ENCODE measurements at places on chromosomes 2 and 18. TPM values are rescaled to one million over a fixed set of nuclear protein-coding genes. Genes with fewer than 3 reads are reported as not detected.
A peak's percentile ranks its signal among the peaks of the same experiment; 100 is the strongest.

Gene PLGLB2
- total RNA-seq, result 0.60 TPM

GRCh38 chr18:46080156-46080555 lies 8.1 kb upstream of the PSTPIP2 start:
- no peak for DNase-seq

DNA sequence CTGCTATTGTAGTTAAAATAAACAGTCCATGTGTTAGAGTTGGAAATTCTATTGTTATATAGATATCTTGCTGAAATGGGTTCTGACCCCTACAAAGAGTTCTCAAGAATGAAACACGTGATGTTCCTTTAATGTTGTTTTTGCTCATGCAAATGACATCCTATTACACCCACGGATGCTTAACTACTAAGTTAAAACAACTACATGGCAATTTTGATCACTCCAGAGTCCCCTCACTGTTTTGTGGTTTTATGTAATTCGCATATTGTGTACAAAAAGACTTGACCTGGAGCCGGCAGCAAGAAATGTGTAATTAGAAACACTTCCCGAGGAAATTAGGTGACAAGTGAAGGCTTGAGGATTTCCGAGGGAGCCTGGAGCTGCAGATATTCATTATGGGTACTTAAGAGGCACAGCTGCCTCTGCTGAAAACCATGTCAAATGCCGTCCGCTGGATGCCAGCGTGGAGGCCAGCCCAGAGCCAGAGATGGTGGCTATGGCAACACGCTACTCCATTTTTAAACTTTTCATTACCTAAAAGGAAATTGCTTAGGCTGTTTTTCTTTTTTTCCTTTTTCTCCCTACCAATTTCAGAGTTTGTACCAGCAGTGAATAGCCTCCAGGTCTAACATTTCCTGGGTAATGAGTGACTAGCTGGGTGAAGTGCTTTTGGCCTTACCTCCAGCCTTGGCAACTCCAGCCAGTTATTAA lies 21.0 kb upstream of the CABLES1 start:
- DNase-seq, result no peak

- DNase-seq, result no peak
Measured at GRCh38 chr2:121483021-121483420, 47.7 kb upstream of the RNU4ATAC start.

GRCh38 chr2:176959614-176960013 lies 253.0 kb upstream of the HNRNPA3 start:
- no peak for DNase-seq

- DNase-seq, result no peak
Measured at GRCh38 chr18:70523792-70524182, 234.9 kb downstream of the SOCS6 start.

DNA sequence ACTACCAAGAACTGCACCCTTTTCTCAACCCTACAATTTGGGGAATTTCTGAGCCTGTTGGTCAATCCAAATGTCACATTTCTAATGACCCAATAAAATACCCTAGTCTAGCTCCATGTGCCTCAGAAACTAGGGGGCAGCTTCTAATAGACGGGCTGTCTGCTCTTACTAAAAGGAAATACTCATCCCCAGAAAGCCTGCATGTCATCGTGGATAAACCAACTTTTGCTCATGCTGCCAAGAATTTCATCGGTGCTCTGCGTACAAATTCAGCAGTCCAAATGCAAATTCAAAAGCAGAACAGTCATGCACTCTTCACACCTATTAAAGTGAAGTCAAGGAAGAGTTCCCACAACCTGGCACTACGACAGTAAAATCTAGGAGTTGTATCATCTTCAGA lies 377.3 kb downstream of the LNPK start:
- DNase-seq, result no peak

Gene CFAP53
- total RNA-seq, result 0.36 TPM

Gene ADD2
- not detected for total RNA-seq

Gene CNGA3
- total RNA-seq, result not detected

DNA sequence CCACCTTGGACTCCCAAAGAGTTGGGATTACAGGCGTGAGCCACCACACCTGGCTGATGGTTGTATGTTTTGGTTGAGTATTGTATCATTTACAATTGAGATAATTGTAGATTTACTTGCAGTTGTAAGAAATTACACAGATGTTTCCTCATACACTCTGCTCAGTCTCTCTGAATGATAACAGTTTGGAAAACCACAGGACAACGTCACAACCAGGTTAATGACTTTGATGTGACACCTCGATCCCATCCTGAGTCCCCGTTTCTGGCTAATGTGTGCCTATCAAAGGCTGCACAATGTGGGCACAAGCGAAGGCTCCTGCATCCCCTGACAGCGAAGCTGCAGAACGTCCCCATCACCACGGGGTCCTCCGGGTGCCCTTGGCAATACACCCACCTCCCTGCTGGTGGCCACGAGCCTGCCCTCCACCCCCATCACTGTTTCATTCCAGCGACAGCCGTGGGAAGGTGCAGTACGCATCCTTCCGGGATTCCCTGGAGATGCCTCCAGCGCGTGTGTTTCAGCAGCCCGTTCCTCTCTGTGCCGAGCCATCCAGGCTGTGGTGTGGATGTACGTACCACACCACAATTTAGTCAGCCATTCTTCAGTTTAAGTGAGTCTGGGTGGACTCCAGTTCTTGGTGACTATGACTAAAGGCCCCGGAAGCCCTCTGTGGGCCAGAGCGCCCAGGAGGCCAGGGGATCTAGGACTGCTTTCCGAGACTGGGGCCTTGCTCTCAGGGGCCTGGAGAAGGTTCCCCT lies 4.3 kb upstream of the PDCD1 start:
- DNase-seq, result no peak

DNA sequence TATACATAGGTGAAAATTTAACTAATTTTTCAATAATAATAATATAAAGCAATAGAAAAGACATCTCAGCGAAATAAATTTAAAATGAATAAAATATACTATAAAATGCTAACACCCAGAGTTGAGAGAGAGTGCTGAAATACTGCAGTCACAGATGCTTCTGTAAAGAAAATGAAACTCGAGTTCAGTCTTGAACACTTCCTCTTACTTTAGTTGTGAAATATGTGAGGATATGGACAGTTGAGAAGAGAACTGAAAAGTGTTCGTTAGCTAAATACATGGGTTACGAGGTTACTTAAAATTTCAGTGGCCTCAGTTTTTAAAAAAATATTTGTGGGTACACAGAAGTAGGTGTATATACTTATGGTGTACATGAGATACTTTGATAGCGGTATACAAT lies 106.8 kb downstream of the DNAH7 start:
- DNase-seq, result no peak

DNA sequence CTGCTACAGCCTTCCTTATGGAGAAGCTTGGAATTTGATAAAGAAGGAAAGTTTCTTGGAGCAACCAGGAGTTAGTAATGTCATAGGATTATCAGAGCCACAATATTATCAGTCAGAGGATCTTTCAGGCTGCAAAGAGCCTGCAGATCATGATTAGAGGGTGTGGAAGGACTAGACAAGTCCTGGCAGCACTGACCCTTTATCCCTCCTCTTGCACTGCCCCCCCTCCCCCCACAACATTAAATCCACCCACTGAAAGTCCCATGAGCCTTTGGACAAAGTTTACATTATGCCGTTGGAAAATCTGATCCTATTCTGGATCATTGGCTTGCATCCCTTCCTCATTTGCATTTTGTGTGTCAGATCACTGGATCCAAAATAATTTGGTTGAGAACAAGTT lies 18.7 kb upstream of the IMPA2 start:
- no peak for DNase-seq

DNA sequence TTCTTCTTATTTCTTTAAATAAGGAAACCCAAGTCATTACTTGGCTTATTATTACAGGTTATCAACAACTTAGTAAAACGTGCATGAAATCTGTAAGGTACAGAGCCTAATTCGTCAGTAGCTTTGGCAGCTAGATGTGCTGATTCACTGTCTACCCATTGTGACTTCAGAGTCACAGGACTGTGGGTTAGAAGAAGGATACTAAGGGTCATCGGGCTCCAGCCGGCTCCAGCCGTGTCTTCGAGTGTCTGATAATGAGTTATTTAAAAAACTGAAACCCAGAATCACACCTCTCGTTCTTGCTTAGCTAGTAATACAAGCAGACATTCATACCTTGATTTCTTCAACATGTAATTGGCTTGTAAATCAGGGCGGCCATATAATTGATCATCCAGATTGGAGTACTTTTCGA lies 170.5 kb downstream of the FMNL2 start:
- peak; percentile 79 for DNase-seq

Gene ATP6V1B1
- total RNA-seq, result 0.68 TPM

DNA sequence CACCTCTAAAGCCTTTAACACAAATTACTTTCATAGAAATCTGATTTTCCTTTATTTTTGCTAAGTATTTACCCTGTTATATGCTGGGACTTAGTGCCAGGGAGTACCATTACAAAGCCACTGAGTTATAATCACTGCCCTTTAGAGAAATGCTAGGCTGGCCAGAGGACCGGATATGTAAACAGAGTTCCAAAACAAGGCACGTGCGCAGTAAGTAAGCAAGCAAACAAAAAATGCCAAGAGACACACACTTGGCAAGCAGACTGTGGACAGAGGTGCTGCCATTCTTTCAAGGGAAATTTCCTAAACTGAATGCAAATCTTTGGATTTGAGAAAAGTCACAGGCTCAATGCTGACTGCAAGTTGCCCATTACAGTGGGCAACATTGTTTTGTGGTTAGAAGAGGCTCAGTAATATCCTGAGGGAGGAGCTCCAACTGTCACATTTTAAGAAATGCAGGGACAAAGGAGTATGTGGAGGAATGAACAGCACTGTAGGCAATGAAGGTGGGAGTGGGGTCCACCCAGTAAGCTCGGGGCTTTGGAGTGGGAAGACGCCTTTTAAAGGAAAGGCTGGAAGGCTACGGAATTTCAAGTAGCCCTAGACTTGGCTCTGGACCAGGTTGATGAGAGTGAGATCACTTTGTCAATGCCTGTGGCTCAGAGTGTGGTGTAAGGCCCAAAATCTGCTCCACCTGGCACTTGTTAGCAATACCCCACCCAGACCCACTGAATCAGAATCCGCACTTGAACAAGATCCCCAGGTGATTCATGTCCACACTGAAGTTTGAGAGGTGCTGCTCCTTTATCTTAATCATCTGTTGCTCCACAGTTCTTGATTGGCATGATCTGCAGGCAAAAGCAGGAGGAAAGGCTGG lies 2.1 kb upstream of the PARD6G start:
- no peak for DNase-seq

DNA sequence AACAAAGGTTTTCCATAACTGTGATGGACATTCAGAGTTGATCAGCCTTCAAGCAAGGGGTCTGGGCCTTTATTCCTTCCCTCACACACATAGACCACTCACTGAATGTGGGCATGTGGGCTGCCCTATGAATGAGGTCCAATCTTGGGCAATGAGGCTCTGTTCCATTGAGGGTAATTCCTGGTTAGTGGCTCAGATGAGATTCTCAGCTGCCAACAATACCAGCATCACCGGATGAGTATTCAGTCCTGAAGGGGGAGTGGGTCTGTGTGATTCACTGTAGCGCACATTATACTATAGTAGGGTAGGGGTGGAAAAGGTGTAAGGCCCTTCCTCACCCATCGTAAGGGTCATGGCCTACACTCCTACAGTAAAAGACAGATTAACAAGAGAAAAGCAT lies 9.9 kb upstream of the PARD3B start:
- no peak for DNase-seq

- no peak for DNase-seq
Measured at GRCh38 chr18:59898609-59899297, 1.0 kb upstream of the PMAIP1 start.

DNA sequence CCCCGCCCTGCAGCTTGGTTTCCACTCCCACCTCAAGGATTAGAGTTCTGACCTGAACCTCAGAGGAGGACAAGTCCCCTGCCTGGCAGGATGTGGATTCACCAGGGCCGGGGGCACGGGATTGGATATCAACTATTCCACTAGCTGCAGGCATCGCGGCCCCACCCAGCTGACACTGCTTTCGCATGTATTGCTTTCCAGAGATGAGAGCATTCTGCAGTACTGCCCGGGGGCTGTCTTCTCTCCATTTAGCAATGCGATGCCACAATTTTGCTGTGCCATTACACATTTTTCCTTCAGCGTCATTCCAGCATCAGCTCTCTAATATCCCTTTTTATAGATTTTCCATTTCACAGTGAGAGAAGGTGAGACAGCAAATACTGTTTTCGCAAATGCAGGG lies 42.0 kb downstream of the CTIF start:
- no peak for DNase-seq

Gene UPP2
- not detected for total RNA-seq

GRCh38 chr2:242040681-242041080 lies 171.2 kb downstream of the RTP5 start:
- no peak for DNase-seq

Gene EIF4E2
- 150 TPM for total RNA-seq

DNA sequence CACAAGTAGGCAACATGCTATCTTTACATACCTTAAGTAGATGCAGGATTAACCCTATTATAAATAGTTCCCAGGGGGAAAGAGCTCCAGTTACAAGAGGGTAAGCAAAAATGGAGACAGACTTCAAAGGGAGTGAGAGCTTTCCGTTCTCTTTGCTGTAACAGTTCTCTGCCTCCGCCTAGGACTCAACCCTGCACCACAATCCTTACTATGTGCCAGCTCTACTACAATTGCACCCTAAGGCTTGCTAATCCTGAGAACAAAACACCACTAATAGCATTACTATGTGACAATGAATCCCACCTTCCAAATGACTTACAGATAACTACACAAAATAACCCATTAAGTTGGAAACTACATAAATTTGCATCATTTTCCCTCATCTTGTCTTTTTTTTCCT lies 7.7 kb downstream of the ZBTB14 start:
- DNase-seq, result no peak

Gene ELOA2
- total RNA-seq, result not detected

Gene SLC5A7
- not detected for total RNA-seq

DNA sequence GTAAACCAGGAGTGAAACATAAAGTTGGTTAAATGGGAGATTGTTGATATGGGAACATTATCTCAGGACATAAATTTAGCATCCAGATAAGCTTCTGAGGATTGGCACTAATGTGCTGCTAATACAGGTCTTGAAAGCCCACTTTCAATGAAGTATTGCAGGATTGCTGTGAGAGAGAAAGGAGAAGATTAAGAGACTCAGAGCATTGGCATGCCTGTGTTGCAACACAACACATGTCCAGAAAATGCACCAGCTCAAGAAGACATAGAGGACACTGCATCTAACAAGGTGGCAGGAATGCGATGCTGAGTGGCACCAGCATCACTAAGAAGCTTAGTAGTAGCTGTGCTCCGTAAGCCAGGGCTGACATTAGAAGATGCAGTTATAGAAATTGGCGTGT lies 728.9 kb downstream of the SUCLG1 start:
- DNase-seq, result no peak

- DNase-seq, result no peak
Measured at GRCh38 chr2:102657770-102658169, 38.4 kb downstream of the SLC9A2 start.

DNA sequence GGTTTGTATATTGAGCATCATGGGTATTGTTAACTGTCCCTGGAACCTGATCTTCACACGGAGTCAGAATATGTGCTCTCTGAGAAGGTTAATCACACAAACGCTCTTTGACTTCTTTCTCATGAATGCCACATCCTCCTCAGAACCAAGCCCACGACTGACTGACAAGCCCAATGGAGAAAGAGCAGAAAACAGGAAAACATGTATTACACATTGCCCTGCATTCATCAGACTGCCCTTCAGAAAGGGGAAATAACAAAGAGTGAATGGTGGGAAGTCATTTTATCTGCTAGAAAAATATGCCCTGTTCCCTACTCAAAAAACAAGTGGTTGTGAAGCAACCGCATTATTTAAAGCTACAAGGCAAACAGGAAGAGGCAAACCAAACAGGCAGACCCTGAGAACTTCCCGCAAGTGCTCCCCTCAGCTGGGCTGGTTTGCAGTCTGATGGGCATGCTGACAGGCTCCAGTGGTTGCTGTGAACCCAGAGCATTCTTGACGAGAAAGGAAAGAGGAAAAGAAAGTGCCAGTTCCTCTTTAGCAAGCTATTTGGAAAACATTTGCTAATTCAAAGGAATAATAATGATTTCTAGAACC lies 172.9 kb upstream of the SETBP1 start:
- no peak for DNase-seq

All from RPMI7951 (cell line).